ENCODE measurements at places on chromosomes 6 and 20. TPM values are rescaled to one million over a fixed set of nuclear protein-coding genes. Genes with fewer than 3 reads are reported as not detected.

Gene C6orf163
- 2.1 TPM for polyA plus RNA-seq

DNA sequence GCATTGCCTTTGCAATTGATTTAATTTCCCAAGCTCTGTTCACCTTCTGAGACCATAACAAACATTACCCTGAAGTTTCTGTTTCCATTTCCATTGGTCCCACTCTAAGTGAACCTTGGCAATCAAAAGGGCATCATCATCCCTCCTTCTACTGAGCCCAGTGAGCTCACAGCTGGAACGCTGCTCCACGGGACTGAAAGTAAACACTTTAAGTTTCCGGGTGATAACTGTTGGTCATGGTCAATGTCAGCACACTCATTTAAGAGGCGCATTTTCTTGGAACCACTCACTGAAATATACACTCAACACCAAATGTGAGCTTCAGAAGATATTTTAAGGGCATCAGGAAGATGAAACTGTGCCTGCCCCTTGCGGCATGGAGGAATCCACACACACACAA is 37.1 kb upstream of the RPS6KA2 start:
- no peak for DNase-seq

DNA sequence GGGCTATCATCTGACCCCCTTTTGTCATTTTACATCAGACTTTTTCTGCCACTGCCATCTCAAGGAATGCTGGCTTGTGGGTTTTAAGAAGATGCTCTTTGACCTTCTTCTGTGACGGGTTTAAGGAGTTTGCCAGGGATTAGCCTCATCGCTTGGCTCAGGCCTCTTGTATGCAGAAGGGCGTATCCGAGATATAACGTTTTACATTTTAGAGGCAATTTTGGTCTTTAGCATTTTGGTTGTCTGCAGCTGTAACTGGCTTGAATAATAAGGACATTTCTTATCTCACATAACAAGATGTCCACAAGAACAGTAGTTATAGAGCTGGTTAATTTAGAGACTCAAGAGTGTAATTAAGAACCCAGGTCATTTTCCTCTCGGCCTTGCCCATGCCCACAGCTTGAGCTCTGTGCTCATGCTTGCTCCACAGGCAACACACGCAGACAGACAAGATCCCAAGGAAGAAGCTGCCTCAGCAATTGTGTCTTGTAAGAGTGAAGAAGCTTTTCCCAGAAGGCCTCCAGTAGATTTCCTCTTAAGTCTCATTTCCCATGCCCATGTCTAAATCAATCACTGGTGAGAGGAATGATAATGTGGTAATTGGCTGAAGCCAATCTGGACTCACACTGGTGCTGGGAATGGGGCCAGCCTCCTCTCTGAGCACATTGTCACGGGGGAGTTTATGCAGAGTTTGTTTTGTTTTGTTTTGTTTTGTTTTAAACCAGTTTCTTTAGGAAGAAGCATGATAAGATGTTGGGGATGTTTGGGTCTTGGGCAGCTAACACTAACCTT is 36.8 kb downstream of the PTCHD4 start:
- no peak for DNase-seq

DNA sequence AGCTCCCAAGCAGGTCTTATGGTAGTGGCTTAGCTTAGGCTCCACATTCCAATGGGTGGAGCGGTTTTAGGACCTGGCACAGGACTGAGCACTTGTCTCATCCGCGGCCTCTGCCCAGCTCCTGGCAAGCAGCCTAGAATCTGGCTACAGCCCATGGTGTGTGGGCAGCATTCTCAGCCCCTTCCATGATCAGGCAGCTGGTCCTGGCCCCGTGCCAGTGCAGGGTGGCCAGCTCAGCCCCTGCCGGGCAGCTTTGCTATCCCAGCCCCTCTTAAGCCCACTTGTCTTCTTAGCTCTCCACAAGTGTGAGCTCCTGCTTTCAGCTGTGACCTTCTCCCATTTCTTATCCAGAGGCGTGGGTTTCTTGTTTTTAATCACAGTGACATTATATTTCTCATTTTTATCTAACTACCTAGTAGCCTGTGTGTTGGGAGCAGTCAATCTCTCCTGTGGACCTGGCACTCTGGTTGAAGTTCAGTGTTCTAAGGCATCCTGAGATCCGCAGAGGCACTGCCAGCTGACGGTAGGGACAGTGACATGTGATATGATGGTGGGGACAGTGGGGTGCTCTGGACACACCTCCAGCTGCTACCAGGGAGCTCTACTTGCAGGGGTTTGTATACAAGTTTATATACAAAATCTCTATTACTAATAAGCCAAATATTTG is 119.9 kb upstream of the PRND start:
- no peak for DNase-seq

- DNase-seq = no peak
Measured at GRCh38 chr20:11207749-11208502, 534.1 kb upstream of the JAG1 start.

DNA sequence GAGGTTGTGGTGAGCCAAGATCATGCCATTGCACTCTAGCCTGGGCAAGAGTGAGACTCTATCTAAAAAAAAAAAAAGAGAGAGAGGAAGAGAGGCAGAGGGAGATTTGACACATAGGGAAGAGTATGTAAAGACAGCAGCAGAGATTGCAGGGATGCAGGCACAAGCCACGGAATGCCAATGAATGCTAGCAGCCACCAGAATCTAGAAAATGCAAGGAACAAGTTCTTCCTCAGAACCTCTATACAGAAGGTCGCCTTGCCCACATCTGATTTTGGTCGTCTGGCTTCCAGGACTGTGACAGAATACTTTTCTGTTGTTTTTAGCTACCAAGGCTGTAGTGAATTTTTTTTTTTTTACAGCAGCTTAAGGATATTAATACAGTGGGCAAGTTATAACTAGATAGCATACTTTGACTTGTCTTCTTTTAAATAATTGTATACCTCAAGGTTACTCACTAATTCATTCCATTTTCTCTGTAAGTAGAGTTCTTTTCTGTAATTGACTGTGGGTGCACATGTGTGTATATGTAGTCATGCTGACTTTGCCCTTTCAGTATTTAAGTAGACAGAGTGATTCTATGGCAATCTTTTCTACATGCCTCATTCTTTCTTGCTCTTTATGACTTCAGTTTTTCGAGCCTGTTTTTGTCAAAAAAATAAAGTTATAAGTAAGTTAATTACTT is 402.2 kb downstream of the GJA1 start:
- DNase-seq = no peak

GRCh38 chr6:97450087-97450486 is 167.1 kb upstream of the MMS22L start:
- DNase-seq = no peak

DNA sequence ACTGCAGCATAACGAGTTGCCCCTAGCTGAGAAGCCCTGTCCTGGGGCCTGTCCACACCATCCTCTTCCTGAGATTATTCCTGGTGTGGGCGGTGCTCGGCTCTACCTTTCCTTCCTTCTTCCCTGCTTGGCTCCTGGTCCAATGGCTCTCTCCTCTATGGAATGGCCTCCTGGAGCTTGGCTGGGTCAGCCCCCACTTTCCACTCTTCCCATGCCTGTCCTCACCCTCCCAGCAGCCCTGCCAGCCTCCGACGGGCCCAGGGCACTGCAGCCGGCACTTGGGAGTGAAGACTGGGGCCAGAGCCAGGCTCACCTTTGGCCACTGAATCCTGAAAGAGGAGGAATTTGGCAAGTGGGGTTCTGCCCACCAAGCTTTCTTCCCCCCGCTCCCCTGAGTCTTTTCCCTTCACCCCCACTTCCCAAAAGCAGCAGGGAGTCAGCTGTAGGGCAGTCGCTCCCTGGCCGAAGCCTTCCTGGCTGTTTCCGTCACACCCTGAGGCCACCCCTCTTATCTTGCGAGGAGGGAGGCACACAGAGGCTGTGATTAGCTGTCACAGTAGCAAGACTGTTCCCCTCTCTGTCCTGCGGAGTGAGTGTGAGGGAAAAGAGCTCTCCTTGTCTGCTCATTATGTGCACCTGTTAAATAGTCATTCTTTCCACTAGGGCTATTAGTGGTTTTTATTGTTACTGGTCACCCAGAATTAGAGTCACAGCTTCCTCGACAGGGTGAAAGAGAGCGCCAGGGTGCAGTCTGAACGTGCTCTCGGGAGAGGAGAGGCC is 6.3 kb upstream of the CDSN start:
- no peak for DNase-seq

Gene SLC18B1
- 38.2 TPM for polyA plus RNA-seq

Gene NKX2-4
- not detected for polyA plus RNA-seq

Measured in right renal pelvis (tissue), 4 donors.